Activated naive CD4-positive, alpha-beta T cell treated with anti-CD3 and anti-CD28 coated beads, Interleukin-2, amount 50 U/mL, for 72 hours (primary cell): ENCODE measurements at places on chromosomes 3 and 15.
A peak's percentile ranks its signal among the peaks of the same experiment; 100 is the strongest.

DNA sequence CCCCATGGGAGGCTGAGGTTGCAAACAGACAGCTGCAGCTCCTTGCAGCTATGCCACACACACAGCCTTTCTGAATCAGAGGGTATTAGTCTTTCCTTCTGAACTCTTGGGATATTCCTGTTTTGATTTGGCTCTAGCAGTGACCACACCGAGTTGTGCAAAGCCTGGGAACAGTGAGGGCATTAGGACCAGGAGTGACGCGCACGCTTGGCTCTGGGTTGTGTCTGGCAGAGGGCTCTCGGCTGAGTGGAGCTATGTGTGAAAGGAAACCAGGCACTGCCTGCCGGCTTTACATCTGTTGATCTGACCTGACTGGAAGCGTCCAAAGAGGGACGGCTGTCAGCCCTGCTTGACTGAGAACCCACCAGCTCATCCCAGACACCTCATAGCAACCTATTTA lies at the start of gene GALNT15:
Gene GALNT15, plus strand, starts transcription at position 292 of the 400 bp plus-strand sequence. CDS start 472 bp downstream, outside the sequence.
- no peak for DNase-seq

DNA sequence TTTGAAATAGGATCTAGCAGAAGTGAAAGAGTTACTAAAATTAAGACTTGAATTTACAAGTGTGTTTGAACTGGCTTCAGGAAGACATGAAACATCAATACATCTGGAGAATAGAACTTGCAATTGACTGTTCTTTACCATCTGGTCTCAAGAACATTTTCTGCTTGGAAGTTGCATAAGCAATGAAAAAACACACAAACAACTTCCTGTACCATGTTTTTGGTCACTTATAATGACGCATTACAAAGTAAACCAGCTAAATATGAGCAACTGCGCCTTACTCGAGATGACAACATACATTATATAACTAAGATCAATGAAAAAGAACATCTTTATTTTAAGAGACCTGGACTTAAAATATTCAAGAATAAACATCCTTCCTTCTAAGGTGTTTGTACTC lies 112.5 kb downstream of the TIGIT start:
- no peak for DNase-seq

DNA sequence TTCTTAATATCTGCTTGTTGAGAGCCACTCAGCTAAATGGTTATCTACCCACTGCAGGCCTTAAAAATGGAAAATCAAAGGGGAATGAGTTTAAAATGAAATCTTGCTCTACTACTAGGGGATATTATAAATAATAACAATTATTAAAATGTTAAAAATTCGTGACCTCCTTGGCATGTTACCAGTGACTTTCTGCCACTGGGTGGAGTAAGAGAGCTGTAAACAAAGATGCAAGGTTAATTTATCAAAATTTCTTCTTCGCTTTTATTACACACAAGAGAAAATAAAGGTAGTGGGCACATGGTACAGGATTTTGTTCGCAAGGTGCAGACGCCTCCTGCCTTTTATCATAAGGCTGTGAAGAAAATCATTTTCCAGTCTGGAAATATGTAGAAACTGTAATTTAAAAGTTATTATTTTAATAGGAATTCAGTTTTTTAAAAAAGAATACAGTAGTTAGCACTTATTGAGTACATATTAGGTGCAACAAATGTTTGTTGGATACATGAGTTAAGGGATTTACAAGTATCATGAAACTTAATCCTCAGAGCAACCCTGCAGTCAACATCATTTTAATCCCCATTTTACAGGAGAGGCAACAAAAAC lies 272.6 kb downstream of the SUCLG2 start:
- peak; percentile 14 for DNase-seq

DNA sequence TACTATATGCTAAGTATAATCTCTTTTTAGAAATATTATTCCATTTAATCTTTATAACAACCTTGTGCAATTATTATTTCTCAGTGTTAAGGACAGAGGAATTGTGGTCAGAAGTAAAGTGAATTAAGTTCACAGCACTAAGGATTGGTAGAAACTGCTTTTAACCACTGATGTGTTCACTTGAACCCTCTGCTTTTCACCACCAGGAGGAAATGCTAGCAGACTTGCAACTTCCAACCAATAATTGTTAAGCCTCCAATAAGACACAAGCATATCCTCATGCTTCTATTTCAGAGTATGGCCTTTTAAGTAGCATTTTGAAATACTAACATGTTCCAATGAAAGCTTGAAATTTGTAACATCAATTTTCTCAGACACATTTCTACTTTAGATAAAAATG lies 527.4 kb downstream of the SI start:
- DNase-seq, result no peak

- DNase-seq, result no peak
These were observed 988.4 kb downstream of the EPHA3 start for GRCh38 chr3:90095811-90096210.

DNA sequence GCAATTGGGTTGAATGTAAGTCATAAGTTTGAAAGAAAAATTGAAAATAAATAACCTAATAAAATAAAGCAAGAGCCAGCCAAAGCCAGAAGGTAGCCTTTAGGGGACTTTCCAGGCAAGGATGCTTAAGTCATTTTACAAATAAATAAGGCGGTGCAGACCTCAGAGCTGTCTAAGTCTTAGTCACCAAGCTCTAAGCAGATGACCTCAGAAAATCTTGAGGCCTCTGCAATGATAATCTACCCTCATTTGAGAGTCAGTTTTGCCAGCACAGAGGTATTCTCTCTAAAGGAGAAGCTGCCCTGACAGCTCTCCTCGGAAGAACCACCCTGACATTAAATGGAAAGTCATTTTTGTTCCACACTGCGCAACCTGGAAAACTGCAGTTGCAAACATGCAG lies 113.9 kb downstream of the OXNAD1 start:
- no peak for DNase-seq

DNA sequence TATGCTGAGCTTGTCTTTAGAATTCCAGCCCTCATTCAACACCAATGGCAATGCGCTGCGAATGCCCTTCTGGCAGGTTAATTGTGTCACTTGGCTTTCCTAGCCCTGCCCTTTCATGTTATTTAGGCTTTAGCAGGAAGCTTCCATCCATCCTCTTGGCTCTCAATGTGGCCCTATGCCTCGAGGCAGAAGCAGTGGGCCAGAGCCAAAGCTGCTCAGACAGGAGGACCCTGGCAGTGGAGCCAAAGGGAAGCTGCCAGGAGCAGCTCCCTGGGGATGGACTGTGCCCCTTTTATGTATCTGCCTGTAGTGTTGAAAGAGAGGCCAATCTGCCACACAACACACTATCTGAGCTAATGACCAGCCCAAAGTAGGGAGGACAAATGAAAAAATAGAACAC lies 376.4 kb downstream of the CTNNB1 start:
- DNase-seq, result no peak

GRCh38 chr3:13009132-13009945 lies 63.9 kb downstream of the IQSEC1 start:
- DNase-seq, result peak; percentile 82

GRCh38 chr15:100902436-100903167 lies 16.6 kb upstream of the LRRK1 start:
- no peak for DNase-seq

DNA sequence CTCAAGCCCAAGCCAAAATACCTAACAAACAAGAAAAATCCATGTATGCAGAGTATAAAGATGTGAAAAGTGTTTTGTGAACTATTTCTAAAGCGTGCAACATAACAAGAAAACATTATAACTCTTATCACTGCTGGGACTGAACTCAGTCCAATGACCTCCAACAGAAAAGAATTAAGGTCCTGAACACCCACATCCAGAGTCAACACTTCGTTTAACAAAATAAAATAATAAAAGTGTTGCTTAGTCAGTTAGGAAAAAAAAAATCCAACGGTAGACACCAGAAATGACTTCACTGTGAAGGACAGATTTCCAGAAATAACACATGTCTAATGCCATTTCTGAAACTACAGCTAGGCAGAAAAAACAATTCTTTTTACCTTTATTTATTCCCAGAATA lies 28.0 kb downstream of the MB21D2 start:
- no peak for DNase-seq

GRCh38 chr15:25793354-25794050 lies 69.6 kb downstream of the ATP10A start:
- DNase-seq, result no peak

GRCh38 chr3:100563652-100564211 lies 45.7 kb upstream of the ADGRG7 start:
- DNase-seq, result no peak

- no peak for DNase-seq
These were observed 16.7 kb downstream of the WDR48 start for GRCh38 chr3:39068556-39068955.

DNA sequence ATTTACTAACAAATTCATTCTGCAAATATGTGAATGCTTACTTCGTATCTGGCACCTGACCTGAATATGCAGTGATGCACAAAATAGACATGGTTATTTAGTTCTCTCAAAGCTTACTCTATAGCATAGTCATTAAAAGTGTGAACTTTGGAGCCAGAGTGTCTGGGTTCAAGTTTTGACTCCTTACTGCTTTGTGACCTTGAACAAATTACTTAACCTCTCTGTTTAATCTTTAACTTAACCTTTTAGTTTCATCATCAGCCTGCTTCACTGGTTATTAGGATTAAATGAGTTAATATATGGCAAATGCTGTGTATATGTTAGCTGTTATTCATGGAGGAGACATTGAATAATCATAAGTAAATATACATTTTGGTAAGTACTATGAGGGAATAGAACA lies 12.1 kb upstream of the MGA start:
- DNase-seq, result no peak

GRCh38 chr15:33852570-33852969 lies 115.7 kb upstream of the CHRM5 start:
- no peak for DNase-seq

DNA sequence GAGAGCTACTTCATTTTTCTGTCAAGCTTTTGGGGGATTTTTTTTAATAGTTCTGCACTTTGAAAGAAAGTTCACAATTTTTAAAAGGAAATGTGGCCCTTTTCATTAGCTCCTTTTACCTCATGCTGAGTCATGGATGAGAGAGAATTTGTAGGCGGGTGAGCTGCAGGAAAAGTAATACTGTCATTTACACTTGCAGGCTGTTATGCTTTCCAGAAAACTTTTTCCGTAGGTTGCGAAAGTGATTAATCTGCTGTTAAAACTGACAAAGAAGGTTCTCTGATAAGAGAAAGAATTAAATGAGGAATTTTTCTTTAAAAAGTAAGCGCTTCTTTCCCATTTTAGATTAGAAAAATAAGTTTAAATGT lies 430.2 kb downstream of the LPP start:
- DNase-seq, result no peak

DNA sequence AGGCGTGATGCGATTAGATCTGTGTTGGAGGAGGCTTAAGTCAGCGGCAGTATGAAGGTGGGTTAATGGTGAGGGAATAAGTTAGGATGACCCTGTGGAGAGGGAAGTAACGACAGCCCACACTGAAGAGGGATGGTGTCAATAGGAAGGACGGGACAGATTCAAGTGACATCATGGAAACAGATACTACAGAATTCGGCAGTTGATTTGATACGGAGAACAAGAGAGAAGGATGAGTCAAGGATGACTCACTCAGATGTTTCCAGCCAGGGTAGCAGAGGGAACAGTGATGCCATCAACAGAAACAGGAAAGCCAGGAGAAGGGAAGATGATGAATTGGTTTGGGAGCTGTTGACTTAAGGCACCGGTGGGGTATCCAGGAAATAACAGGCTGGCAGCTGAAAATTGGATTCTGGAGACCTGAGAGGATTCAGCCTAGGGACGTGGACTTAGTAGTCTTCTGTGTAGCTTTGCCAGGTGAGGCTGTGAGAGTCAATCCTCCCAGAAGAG lies 38.0 kb downstream of the SHC4 start:
- DNase-seq, result no peak

- no peak for DNase-seq
These were observed 42.0 kb upstream of the ATP10A start for GRCh38 chr15:25905140-25905539.

DNA sequence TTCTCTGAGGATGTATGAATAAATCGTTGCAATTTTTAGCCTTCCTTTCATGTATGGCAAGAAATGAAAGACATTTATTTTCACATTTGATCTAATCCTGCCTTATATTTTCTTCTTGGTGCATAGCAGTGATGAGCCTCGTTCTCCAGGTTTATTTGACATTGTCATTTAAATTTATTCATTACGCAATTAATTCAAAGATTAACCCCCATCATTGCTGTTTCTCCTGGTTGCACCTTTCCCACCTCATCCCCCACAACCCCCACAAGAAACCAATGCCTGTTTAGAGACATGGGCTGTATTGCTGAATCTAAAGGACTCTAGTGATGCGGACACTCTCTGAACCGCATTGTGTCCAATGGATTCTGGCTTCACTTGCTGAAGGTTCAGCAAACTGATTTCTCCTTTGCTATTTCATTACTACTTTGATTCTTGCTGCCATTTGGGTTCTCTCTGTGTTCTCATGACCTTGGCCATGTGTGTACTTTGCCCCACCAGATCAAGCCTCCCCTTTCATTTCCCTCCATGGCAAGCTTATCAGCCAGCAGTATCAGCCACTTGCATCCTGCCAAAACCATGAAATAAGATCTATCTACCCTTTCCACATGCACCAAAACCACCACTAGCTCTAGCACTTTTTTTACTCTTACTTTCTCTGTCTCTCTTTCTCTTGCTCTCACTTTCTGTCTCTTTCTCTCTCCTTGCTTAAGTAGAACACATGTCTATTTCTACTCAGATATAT lies 382.7 kb downstream of the GBE1 start:
- no peak for DNase-seq

- no peak for DNase-seq
These were observed 147.2 kb downstream of the STAG1 start for GRCh38 chr3:136604961-136605360.

- no peak for DNase-seq
These were observed 367.9 kb upstream of the PROK2 start for GRCh38 chr3:72152551-72153476.

DNA sequence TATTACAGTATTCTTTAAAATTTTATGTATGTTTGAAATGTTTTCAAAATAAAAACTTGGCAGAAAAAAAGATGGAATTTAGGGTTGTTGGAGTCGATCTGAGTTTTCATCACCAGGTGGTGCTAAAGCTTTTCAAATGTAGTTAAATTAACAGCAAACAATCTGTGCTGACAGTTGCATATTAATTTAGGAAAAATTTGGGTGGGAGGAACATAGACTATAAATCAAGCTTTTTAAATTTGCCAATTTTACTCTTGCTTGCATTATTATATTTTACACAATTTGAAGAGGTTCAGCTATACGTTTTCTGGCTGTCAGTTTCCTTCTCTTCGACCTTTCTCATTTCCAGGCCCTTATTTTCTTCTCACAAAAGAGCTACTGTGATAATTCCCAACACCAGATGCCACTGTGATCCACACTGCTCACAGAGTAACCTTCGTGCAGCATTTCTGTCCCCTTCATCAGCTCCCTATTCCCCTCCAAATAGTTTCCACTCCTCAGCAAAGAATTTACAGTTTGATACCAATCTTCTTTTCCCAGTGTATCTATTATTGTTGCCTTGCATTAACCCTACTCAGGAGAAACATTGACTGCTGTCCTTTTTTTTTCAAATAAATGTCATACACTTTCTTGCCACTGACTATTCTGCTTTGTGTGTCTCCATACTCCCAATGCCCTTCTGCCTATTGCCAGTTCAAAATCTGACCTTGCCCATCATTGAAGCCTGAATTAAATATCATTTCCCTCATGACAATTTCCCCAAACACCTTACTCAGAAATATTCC lies 53.4 kb upstream of the EIF5A2 start:
- DNase-seq, result no peak
